Muscle of back (tissue), 13 donors: ENCODE measurements at places on chromosomes 12 and 14. TPM values are rescaled to one million over a fixed set of nuclear protein-coding genes. Genes with fewer than 3 reads are reported as not detected.
A peak's percentile ranks its signal among the peaks of the same experiment; 100 is the strongest.

SERPINA10 gene
- not detected for polyA plus RNA-seq

CPNE6 gene
- not detected for polyA plus RNA-seq

DNA sequence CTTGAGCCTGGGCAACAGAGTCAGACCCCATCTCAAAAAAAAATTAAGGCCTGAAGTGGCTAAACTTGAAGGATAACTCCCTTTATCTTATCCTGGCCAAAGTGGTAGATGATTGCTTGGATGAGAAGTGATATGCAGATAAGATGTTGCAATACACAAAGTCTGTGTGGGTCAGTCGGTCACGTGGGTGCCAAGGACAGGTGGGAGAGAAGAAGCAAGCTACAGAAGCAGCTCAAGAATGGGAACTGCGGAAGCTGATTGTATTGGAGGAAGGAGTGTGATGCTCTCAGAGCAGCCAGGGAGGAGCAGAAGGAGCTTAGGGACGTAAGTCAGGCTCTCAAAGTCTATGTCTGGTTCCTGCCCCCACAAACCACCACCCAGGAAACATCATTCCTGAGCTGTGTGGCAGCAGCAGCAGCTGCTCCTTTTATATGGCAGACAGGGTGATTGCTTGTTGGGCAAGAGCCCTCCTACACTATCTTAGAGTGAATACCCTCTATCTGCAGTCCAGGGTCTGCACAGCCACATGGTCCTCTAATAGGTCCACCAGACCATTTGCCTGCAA is 54.5 kb downstream of the ATP2A2 start:
- DNase-seq, result no peak

DNA sequence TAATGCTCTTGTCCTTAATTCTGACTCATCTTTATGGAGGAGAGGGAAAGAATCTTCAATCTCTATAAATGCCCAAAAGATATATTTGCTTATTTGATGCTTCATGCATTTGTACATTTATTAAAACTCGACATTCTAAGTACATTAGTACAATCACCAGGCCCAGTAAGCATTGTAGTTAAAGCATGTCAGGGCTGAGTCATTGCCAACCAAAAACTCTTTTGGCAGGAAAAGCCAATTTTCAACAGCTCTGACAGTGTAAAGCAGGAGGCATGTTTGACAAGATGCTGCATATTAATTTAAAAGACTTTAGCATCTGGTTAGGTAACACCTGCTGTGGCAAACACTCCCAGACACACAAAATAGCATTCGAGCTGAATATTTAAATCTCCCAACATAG is 290.9 kb downstream of the PPFIA2 start:
- peak; percentile 57 for DNase-seq

- DNase-seq, result no peak
Observed at GRCh38 chr12:4506870-4507269, 31.8 kb upstream of the RAD51AP1 start.

DNA sequence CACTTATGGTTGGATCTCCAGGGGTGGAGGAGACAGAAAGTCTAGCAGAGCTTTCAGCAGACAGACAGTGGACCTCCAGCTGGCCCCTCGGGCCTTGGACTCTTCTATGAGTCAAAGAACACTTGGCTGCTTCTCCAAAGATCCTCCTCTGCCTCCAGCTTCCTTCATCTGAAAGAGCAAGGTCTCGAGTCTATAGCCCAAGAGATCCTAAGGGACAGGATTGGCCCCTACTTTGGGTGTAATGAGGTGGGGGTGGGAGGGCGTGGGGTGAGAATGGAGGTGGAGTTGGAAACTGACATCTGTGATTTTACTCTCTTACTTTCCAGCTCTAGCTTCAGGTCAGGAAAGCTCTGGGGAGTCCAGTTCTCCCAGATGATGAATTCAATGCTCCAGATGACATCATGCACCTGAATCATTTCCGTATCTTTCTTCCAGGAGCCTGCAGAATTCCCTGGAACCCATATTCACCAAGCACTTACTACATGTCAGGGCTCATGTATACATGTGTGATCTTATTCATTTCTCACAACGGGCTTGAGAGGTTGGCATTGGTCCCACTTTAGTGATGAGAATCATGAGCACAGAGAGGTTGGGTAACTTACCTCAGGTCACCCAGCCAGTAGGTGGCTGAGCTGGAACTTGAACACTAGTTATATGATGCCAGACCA is 10.2 kb upstream of the PGF start:
- peak; percentile 45 for DNase-seq
